ENCODE measurements at places on chromosomes 5 and 9.

- no peak for DNase-seq
Observed at GRCh38 chr9:111662576-111663300, 1.3 kb downstream of the GNG10 start.

DNA sequence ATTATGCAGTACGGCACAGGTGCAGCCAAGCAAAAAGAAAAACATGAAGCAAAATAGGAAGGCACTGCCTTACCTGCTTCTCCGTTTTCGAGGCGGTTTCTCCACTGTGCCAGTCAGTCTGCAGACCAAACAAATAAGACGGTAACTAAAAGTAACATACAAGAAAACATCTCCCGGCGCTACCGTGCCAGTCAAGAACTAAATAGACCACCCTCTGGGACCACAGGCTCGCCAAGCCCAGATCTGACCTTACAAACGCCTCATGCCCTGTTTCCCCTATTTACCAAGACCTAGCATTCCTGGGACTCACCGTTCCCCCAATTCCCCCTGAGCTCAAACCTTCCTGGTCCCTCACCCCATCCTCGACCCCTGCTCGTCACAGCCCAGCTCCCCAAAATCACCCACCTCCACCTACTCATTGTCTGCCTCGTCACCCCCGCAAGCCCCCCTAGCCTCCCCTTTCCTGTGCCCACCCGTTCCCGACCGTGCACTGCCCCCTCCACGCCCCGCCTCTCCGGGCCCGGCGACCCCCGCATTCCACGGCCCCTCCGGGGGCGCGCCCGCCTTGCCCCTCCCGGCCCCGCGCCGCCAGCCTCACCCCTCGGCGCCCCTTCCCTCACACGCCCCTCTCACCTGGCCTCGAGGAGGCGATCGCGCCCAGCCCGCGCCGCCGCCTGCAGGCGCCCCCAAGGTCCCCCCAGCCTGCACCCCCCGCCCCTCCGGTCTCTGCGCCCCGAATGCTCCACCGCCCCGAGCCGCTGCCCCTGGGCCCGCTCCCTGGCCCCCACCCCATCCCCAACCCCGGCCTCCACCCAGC lies 560 bp downstream of the SCAI start:
- no peak for DNase-seq

DNA sequence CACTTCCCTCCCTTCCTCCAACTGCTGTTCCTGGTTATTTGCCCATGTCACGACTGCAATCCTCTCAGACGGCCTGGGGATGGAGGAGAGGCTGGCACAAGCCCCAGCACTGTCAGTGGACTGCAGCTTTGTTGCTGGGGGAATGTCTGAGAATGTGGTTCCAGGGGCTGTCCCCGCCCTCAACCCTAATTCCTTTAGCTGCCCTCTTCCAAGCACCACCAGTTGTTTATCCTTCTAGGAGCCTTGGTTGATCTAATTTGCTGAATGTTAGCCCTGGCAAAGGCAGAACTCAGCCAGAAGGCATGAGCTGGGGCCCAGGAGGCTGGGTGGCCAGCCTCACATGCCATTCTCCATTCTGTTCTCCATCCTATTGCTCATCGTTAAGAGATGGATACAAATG lies 51.6 kb downstream of the ADAM19 start:
- DNase-seq: no peak

DNA sequence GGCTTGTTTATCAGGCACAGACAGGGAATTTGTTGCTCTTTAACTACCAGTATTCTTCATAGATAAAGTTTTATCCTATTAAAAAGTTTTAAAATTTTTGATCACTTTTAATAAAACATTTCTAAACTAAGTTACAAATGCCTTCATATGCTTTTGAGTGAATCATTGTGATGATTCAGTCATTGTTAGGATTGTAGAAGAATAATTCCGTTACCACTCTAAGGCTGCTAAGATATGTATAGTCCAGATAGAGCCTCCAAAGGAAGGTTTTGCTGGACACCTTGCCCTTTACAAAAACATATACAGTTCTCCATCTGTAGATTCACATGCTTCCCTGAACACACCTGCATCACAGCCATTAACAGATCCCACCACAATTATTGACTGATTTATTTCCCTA lies 233.7 kb downstream of the SPOCK1 start:
- DNase-seq: no peak

- no peak for DNase-seq
Observed at GRCh38 chr9:76369583-76369982, 24.6 kb downstream of the RFK start.

- DNase-seq: no peak
Observed at GRCh38 chr9:121685795-121686377, 34.5 kb downstream of the DAB2IP start.
